Osteocyte (in vitro differentiated cells): ENCODE measurements at places on chromosomes 1 and 21.

DNA sequence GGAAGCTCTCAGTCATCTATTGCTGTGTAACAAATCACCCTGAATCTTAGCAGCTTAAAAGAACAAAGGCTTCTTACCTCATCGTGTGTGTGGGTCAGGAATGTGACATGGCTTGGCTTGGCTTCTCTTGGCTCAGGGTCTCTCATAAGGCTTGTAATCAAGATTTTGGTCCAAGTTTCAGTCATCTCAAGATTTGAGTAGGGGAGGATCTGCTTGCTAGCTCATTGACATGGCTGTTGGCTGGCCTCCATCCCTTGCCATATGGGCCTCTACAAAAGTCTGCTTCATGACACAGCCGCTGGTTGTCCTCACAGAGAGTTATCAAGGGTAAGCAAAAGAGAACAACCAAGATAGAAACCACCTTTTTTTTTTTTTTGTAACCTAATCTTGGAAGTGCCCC is 207.7 kb downstream of the PTPRC start:
- DNase-seq = no peak
- no peak overlapping the region for H3K27ac ChIP-seq
- H3K4me1 ChIP-seq = peaks cover 20% of the 10 kb centered on the region
- H3K36me3 ChIP-seq = peaks cover 55% of the 10 kb centered on the region
- H3K4me3 ChIP-seq = no peak overlapping the region

DNA sequence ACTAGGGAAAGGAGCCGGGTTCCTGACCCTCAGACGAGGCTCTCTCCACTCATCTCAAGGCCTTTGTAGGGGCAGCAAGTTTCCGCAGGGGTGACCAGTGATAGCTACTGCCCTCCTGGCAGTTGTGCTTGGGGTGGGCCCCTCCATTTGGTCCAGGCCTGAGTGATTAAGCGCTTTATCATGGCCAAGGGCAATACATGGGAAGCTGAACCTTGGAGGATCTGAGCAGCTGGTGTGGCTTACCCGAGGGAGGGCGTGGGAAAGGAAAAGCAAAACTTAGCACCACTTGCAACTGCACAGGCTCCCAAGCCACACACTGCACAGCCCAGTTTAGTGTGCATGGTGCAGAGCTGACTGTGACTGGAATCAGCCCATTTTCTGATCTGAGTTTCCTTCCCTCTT is 47.8 kb downstream of the GADD45A start:
- H3K4me1 ChIP-seq = peaks cover 58% of the 10 kb centered on the region
- peak overlapping the region; percentile 87 for H3K27ac ChIP-seq
- DNase-seq = no peak
- peaks cover 3% of the 10 kb centered on the region for H3K36me3 ChIP-seq
- no peaks in the 10 kb centered on the region for H3K27me3 ChIP-seq
- H3K4me3 ChIP-seq = no peak overlapping the region

GRCh38 chr1:152182431-152182830 is 23.4 kb upstream of the RPTN start:
- H3K27me3 ChIP-seq = peaks cover 28% of the 10 kb centered on the region
- no peak overlapping the region for H3K27ac ChIP-seq
- no peaks in the 10 kb centered on the region for H3K36me3 ChIP-seq
- DNase-seq = no peak

- H3K36me3 ChIP-seq = no peaks in the 10 kb centered on the region
- no peaks in the 10 kb centered on the region for H3K27me3 ChIP-seq
- no peaks in the 10 kb centered on the region for H3K4me1 ChIP-seq
- DNase-seq = no peak
- no peak overlapping the region for H3K27ac ChIP-seq
- no peak overlapping the region for H3K4me3 ChIP-seq
These were observed 64.0 kb downstream of the KCNAB2 start for GRCh38 chr1:6109688-6110087.

GRCh38 chr1:74869702-74870101 is 136.8 kb downstream of the TYW3 start:
- no peaks in the 10 kb centered on the region for H3K4me1 ChIP-seq
- no peaks in the 10 kb centered on the region for H3K27me3 ChIP-seq
- no peak overlapping the region for H3K27ac ChIP-seq
- no peak overlapping the region for H3K4me3 ChIP-seq
- H3K36me3 ChIP-seq = no peaks in the 10 kb centered on the region

- peaks cover 23% of the 10 kb centered on the region for H3K27me3 ChIP-seq
- DNase-seq = no peak
- H3K27ac ChIP-seq = no peak overlapping the region
- H3K4me3 ChIP-seq = no peak overlapping the region
- no peaks in the 10 kb centered on the region for H3K4me1 ChIP-seq
These were observed 36.3 kb upstream of the RWDD3 start for GRCh38 chr1:95197616-95198252.

- no peak overlapping the region for H3K27ac ChIP-seq
- no peak overlapping the region for H3K4me3 ChIP-seq
These were observed 186.8 kb upstream of the C1orf174 start for GRCh38 chr1:4086921-4087320.
